CD4-positive, alpha-beta memory T cell (primary cell): ENCODE measurements at places on chromosomes 1 and 21. TPM values are rescaled to one million over a fixed set of nuclear protein-coding genes. Genes with fewer than 3 reads are reported as not detected.

The IL10 gene
- polyA plus RNA-seq = 0.34 TPM

The MROH7 gene
- polyA plus RNA-seq = not detected

GRCh38 chr1:10778640-10779039 is 17.8 kb downstream of the CASZ1 start:
- DNase-seq = no peak

- no peak for DNase-seq
Measured at GRCh38 chr1:156765666-156766065, 1.7 kb upstream of the PRCC start.

DNA sequence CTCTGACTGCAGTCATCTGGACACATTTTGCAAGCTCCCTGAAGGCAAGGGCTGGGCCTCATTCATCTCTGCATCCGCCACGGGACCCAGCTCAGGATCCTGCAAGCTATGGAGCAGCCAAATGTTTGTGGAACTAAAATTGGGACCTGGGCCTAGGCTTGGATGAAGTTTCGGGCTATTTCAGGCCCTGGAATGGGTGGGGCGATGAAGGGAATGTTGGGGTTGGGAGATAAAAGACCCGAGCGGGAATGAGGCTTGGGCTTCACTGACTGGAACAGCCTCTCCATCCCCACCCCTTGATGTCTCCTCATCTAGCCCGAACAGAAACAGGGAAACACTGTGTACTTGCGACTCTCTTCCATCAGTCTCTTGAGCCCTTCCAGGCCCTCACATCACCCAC is 7.3 kb upstream of the AHCYL1 start:
- no peak for DNase-seq
